Activated CD8-positive, alpha-beta T cell treated with anti-CD3 and anti-CD28 coated beads for 36 hours (primary cell): ENCODE measurements at places on chromosomes 3 and 15. TPM values are rescaled to one million over a fixed set of nuclear protein-coding genes. Genes with fewer than 3 reads are reported as not detected.
A peak's percentile ranks its signal among the peaks of the same experiment; 100 is the strongest.

- H3K36me3 ChIP-seq: no peaks in the 10 kb centered on the region
- H3K4me3 ChIP-seq: no peak overlapping the region
- H3K4me1 ChIP-seq: peaks cover 8% of the 10 kb centered on the region
- H3K27me3 ChIP-seq: no peaks in the 10 kb centered on the region
Measured at GRCh38 chr15:63072023-63072650, 29.6 kb downstream of the TPM1 start.

DNA sequence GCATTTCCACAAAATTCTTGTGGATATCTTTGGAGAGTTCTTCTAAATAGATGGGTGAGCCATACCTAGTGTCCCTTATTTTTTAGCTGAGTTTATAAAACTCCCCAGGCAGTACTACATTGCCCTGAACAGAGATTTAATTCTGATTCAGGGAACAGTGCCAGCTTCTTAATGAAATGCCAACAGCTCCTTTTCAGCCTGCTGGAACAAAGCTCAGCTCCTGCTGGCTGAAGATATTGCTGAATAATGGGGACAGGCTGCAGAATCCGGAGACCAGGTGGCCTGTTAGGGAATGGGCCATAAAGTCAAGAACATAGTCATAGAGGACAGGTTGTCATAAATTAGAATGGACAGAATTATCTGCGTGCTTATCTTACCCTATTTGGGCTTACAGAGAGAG is 8.9 kb downstream of the HGD start:
- no peaks in the 10 kb centered on the region for H3K27me3 ChIP-seq
- H3K4me1 ChIP-seq: no peaks in the 10 kb centered on the region
- H3K36me3 ChIP-seq: no peaks in the 10 kb centered on the region
- no peak for DNase-seq
- no peak overlapping the region for H3K27ac ChIP-seq

DNA sequence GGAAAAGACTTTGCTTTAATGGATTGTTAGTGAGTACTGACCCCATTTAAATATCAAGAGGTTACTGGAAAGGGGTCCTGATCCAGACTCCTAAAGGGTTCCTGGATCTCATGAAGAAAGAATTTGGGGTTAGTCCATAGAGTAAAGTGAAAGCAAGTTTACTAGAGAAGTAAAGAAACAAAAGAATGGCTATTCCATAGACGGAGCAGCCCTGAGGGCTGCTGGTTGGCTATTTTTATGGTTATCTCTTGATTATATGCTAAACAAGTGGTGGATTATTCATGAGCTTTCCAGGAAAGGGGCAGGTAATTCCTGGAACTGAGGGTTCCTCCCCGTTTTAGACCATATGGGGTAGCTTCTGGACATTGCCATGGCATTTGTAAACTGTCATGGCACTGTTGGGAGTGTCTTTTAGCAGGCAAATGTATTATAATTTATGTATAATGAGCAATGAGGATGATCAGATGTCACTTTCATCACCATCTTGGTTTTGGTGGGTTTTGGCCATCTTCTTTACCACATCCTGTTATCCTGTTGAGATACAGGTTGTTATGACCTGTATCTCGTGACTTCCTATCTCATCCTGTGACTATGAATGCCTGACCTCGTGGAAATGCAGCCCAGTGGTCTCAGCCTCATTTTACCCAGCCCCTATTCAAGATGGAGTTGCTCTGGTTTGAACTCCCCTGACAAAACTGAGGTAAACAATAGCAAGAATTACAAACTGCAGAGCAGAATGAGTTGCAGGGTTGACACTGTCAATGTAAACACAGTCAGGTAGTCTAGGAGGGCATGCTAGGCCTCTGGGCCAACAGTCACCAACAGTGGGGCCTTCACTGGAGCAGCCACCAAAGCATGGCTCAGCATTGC is 10.3 kb upstream of the GPR160 start:
- peaks cover 13% of the 10 kb centered on the region for H3K4me1 ChIP-seq
- no peak overlapping the region for H3K4me3 ChIP-seq
- H3K36me3 ChIP-seq: no peaks in the 10 kb centered on the region
- peak; percentile 46 for DNase-seq
- H3K27me3 ChIP-seq: no peaks in the 10 kb centered on the region

DNA sequence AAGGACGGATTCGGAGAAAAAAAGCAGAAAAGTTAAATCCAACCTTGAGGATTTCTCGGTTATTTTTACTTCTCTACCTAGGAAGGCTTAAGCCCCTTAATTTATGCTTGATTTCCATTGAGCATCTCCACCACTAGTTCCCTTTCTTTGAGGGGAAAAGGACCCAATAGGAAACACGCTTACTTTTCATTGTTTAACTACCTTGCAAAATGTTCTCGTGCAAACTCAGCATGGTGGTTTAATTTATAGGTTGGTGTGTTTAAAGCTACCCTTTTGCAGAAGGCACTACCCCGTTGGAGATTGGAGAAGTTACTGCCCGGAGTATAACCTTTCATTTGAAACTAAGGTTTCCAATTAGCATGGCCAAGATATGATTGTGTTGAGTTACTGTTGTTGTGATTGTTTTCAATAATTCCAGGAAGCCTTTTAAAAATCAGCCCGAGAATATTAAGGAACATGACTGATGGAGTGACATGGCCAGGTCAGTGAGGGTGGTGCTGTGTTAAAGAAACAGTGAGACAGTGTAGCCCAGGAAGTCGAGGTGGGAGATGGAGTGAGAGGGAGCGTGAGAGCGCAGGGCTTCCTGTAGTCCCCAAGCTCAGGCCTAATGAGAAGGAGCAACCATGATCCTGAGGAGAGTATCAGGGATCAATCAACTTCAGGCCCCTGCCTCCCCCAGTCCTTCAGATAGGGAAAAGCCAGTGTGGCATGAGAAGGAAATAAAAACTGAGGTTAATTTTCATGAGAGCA is 76.6 kb downstream of the AQP9 start:
- no peak overlapping the region for H3K4me3 ChIP-seq
- no peaks in the 10 kb centered on the region for H3K4me1 ChIP-seq
- no peak overlapping the region for H3K27ac ChIP-seq
- no peak for DNase-seq
- no peaks in the 10 kb centered on the region for H3K36me3 ChIP-seq

- DNase-seq: no peak
- H3K27me3 ChIP-seq: no peaks in the 10 kb centered on the region
- H3K4me3 ChIP-seq: no peak overlapping the region
Measured at GRCh38 chr15:40893019-40893670, 1.1 kb upstream of the VPS18 start.

DNA sequence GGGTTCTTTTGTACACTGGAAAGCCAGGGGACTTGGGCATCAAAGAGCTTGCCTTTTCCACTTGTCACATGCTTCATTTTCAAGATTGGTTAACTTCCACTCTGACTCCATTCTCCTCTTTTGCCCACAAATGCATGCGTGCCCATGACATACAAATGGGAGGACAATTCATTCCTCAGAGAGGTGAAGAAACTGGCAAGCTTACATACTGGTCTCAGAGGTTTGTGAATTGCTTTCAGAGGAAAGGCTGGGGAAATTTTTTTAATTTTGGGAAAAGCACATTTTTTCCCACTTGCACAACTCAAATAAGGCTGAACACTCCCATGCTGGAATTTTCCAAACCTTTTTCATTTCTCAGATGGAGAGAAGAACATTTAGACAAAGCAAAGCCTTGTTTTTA is 20.9 kb upstream of the AMOTL2 start:
- H3K27me3 ChIP-seq: peaks cover 24% of the 10 kb centered on the region
- H3K4me1 ChIP-seq: no peaks in the 10 kb centered on the region
- H3K4me3 ChIP-seq: no peak overlapping the region
- no peak for DNase-seq

- H3K27ac ChIP-seq: no peak overlapping the region
- no peaks in the 10 kb centered on the region for H3K4me1 ChIP-seq
- peaks cover 23% of the 10 kb centered on the region for H3K36me3 ChIP-seq
- no peak overlapping the region for H3K4me3 ChIP-seq
Measured at GRCh38 chr3:113629584-113630421, 66.6 kb downstream of the USF3 start.

DNA sequence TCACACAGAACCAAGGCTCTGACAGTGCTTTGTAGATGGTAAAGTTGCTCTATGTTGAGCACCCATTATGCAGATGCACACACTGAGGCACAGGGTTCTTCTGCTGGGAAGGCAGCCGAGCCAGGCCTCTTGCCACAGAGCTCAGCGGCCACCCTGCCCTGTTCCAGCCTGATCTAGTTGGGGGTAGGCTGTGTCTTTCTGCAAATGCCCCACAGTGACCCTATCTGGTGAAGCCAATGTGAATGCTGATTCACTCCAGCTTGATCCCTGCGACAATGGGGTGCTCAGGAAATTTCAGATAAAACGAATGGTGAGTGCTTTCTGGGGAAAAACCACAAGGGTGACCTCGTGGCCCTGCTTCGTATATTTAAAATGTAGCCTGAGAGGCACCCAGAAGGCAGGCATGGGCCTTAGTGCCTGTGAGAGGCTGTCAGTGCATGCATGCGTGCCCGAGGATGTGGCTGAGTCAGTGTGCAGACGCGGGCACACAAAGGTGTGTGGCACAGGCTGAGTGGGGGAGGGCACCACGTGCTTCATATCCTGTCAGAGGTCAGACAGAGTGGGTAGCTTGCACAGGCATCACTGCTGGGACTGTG is 85.7 kb downstream of the ATP2B2 start:
- H3K36me3 ChIP-seq: no peaks in the 10 kb centered on the region
- H3K4me1 ChIP-seq: peaks cover 6% of the 10 kb centered on the region
- H3K27me3 ChIP-seq: no peaks in the 10 kb centered on the region
- H3K4me3 ChIP-seq: no peak overlapping the region

DNA sequence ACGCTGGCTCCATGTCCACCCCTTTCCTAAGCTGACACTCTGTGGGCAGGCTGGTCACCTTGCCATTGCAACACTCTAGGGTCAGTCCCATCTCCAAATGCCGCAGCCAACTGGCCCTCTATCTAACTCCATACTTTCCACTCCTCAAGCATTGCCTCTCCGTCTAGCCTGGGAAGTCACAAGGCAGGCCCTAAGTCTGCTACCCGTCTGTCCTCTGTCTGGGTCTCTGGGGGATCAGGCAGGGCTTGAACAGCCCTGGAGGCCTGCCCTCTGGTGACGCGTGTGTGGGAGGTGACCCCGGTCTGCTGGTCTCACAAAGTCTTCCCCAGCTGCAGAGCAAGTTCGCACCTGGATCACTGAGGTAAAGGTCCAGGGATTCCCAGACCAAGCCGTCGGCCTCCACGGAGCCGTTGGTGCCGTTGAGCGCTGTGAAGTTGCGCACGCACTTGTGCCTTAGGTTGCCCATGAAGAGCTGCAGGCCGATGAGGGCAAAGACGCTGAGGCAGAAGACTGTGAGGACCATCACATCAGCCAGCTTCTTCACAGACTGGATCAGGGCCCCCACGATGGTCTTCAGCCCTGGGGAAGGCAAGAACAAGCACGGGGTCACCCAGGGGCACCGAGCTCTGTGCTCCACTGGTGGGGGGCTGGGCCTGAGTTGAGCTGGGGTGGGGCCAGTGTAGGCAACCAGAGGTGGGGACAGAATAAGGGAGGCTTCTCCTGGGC is 39.9 kb downstream of the SCN5A start:
- no peak for DNase-seq
- H3K36me3 ChIP-seq: no peaks in the 10 kb centered on the region
- no peak overlapping the region for H3K4me3 ChIP-seq
- H3K27ac ChIP-seq: no peak overlapping the region
- no peaks in the 10 kb centered on the region for H3K27me3 ChIP-seq

GRCh38 chr3:111227216-111227615 is 155.6 kb downstream of the NECTIN3 start:
- DNase-seq: no peak
- H3K27ac ChIP-seq: no peak overlapping the region
- H3K36me3 ChIP-seq: no peaks in the 10 kb centered on the region
- no peak overlapping the region for H3K4me3 ChIP-seq

GRCh38 chr3:172397716-172398405 is 50.4 kb downstream of the GHSR start:
- H3K4me1 ChIP-seq: no peaks in the 10 kb centered on the region
- H3K36me3 ChIP-seq: peaks cover 19% of the 10 kb centered on the region
- H3K4me3 ChIP-seq: no peak overlapping the region
- DNase-seq: no peak
- no peak overlapping the region for H3K27ac ChIP-seq

GRCh38 chr15:100781061-100781960 is 98.3 kb upstream of the ALDH1A3 start:
- no peak overlapping the region for H3K27ac ChIP-seq
- H3K36me3 ChIP-seq: no peaks in the 10 kb centered on the region
- peaks cover 2% of the 10 kb centered on the region for H3K27me3 ChIP-seq
- H3K4me1 ChIP-seq: no peaks in the 10 kb centered on the region
- no peak overlapping the region for H3K4me3 ChIP-seq

DNA sequence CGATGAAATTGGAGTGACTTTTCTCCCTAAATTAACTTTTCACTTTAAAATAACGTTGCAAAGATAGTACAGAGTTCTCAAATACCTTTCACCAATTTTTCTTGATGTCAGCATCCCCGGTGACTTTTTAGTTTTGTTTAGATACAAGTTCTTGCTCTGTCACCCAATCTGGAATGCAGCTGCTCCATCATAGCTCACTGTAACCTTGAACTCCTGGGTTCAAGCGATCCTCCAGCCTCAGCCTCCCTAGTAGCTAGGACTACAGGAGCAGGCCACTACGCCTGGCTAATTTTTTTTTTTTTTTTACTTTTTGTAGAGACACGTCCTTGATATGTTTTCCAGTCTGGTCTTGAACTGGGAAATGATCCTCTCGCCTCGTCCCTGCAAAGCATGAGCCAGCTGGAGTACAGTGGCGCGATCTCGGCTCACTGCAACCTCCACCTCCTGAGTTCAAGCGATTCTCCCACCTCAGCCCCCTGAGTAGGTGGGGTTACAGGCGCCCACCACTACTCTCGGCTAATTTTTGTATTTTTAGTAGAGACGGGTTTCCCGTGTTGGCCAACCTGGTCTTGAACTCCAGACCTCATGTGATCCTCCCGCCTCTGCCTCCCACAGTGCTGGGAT is 747 bp downstream of the NSUN3 start:
- peaks cover 50% of the 10 kb centered on the region for H3K4me1 ChIP-seq
- H3K36me3 ChIP-seq: peaks cover 36% of the 10 kb centered on the region
- H3K27me3 ChIP-seq: no peaks in the 10 kb centered on the region
- H3K4me3 ChIP-seq: peak overlapping the region; percentile 96
- peak; percentile 12 for DNase-seq

DNA sequence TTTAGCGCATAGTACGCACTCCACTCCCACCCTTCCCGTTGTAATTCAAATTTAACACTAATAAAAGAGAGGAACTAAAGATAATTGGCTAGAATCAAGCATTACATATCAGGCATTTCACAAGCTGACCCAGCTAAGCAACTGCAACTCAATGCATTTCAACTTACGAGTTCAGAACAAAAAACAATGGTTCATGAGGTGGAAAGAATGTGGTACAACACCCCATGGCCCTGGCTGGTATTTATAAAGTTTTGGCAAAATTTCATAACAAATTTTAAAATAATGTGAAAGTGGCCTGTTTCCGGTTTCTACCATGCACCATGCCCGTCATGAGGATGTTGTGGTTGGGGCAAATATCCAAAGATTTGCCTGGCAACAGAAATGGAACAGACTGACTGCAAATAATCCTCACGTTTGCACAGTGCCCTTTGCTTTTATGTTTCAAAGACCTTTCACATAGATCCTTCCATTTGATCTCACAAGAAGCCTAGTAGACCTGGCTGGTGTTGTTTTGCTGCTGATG is 455.3 kb upstream of the NR2F2 start:
- no peaks in the 10 kb centered on the region for H3K36me3 ChIP-seq
- H3K4me1 ChIP-seq: peaks cover 17% of the 10 kb centered on the region
- no peak overlapping the region for H3K27ac ChIP-seq
- peak; percentile 8 for DNase-seq
- H3K27me3 ChIP-seq: no peaks in the 10 kb centered on the region
- H3K4me3 ChIP-seq: no peak overlapping the region

- H3K4me3 ChIP-seq: no peak overlapping the region
- H3K4me1 ChIP-seq: no peaks in the 10 kb centered on the region
Measured at GRCh38 chr15:33985287-33985686, 17.0 kb downstream of the CHRM5 start.

SPTBN5 gene
- 0.14 TPM for total RNA-seq

UBL7 gene
- total RNA-seq: 53.3 TPM

TMIE gene
- total RNA-seq: 0.81 TPM

CCDC54 gene
- total RNA-seq: not detected

CFAP100 gene
- not detected for total RNA-seq

IGSF11 gene
- total RNA-seq: not detected

SNAP23 gene
- total RNA-seq: 31.2 TPM

ETV5 gene
- 1.4 TPM for total RNA-seq
